ENCODE measurements at places on chromosomes 2 and 18.
A peak's percentile ranks its signal among the peaks of the same experiment; 100 is the strongest.

DNA sequence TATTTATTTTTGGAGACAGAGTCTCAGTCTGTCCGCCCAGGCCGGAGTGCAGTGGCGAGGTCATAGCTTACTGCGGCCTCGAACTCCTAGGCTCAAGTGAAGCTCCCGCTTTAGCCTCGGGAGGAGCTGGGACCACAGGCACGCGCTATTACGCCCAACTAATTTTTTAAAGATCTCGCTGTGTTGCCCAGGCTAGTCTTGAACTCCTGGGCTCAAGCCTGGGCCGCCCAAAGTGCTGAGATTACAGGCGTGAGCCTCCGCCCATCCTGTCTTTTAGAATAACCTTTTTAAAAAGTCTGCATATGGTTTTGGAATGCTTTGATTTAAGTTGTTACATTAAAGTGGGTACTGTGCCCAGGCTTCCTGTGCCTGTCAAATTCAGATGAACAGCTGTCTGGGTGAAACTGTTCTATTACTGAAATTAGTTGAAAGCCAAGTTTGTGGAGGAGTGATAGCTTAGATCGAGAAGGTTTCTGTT, 944 bp downstream of the RAB3GAP1 start:
- H3K4me1 ChIP-seq, result peaks cover 22% of the 10 kb centered on the region
- H3K36me3 ChIP-seq, result no peaks in the 10 kb centered on the region
- H3K27ac ChIP-seq, result peak overlapping the region; percentile 99

DNA sequence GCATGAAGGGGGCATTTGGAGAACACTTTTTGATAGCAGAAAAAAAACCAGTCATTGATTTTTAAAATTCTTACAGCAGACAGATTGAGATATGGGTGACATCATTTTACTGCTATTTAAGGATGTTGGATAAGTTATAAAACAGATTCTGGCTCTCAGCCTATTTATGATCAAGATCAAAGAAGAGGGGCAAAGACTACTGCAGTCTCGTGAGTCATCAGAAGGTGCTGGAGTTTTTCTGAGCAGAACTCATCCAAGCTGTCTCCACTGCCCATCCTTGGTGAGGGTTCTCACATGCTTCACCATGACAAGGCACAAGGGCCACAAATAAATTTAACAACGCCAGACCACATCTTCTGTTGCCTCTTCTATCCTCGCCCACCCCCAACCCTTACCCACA, 58.8 kb downstream of the ST6GAL2 start:
- no peaks in the 10 kb centered on the region for H3K36me3 ChIP-seq
- no peaks in the 10 kb centered on the region for H3K27me3 ChIP-seq
- H3K4me3 ChIP-seq, result no peak overlapping the region
- H3K4me1 ChIP-seq, result no peaks in the 10 kb centered on the region
- H3K27ac ChIP-seq, result no peak overlapping the region
- no peak for DNase-seq

DNA sequence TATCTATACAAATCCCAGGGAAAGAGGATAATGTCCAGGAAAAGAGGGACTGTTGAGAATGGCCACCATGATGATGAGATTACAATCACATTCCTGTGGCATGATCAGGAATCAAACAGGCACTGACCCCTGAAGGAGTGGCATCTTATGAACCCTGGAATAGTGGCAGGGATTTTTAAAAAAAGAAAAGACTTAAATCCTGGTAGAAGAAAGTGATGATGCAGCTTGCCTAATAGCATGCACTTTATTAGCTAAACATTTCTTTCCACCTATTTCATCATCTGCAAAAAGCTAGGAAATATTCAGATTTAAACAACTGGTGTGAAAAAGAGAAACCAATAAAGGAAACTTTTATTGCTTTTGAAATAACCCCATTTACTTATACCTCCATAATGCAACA, 87.2 kb upstream of the FSHR start:
- no peak overlapping the region for H3K4me3 ChIP-seq
- H3K4me1 ChIP-seq, result no peaks in the 10 kb centered on the region
- H3K27ac ChIP-seq, result no peak overlapping the region
- no peaks in the 10 kb centered on the region for H3K36me3 ChIP-seq

GRCh38 chr2:213161759-213162515, 10.5 kb upstream of the IKZF2 start:
- H3K4me3 ChIP-seq, result no peak overlapping the region
- H3K4me1 ChIP-seq, result no peaks in the 10 kb centered on the region
- H3K36me3 ChIP-seq, result no peaks in the 10 kb centered on the region
- H3K27me3 ChIP-seq, result no peaks in the 10 kb centered on the region
- no peak for DNase-seq

DNA sequence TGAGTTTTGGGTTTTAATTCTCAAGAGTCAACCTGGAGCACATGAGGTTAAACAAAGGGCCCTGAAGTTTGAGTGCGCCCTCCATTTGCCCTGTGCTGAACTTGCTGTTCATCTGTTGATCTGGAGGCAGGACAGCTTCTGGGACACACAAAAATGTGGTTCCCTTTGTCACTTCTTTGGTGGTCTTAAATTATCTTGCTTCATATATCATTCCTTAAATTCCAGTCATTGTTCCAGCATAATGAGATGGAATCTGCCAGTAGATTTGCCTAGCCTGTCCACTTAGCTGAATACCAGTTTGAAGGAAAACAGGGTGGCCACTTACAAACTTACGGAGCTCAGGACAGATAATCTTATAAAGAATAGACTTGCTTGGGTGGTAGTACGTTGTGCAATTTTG, 916 bp downstream of the CETN1 start:
- H3K27ac ChIP-seq, result no peak overlapping the region
- H3K4me1 ChIP-seq, result no peaks in the 10 kb centered on the region
- no peaks in the 10 kb centered on the region for H3K36me3 ChIP-seq
- H3K4me3 ChIP-seq, result no peak overlapping the region
- H3K27me3 ChIP-seq, result no peaks in the 10 kb centered on the region
- no peak for DNase-seq

GRCh38 chr2:71880846-71881610, 266.6 kb downstream of the CYP26B1 start:
- no peaks in the 10 kb centered on the region for H3K36me3 ChIP-seq
- no peaks in the 10 kb centered on the region for H3K4me1 ChIP-seq
- H3K27me3 ChIP-seq, result no peaks in the 10 kb centered on the region
- peak; percentile 3 for DNase-seq
